ENCODE measurements at places on chromosomes 4 and X.

- no peak for DNase-seq
These were observed 55.1 kb downstream of the NAF1 start for GRCh38 chr4:163111588-163111987.

GRCh38 chrX:20352504-20352903 lies 85.8 kb upstream of the RPS6KA3 start:
- DNase-seq: no peak

- DNase-seq: no peak
These were observed 336.9 kb upstream of the TRAM1L1 start for GRCh38 chr4:117422297-117422696.

- peak; percentile 93 for DNase-seq
These were observed 3.3 kb downstream of the KLF3 start for GRCh38 chr4:38667085-38667893.

- DNase-seq: no peak
These were observed 25.5 kb downstream of the ANAPC4 start for GRCh38 chr4:25402521-25402920.

DNA sequence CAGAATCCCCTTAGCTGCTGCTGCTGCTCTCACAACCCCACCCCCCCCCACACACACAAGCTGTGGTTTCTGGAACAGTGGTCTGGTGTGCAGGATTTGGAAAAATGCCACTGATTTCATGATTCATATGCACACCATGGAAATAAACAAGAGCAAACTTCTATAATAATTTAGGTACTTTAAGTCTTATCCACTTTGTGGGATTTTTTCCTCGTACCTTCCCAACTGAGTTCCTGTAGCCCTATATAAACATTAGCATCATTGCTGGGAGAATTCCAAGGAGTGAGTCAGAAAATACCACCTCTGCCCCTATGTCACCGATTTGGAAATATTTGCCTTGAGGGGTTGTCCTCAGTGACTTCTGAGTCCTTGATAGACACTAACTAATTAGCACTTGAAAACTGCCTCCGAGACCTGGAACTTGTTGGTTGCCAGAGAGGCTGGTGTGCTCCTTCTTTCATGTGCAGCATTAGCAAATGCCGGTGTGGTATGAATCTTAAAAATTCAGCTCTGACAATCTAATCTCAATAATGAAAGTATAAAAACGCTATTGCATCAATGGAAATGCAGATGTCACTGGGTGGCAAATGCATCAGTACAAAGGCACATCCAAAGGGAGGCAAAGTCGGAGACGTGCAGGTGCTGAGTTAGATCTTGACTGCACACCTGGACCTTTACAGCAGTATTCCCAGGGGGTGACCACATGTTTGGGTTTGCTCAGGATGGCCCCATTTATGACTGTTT lies 61.8 kb downstream of the CPE start:
- DNase-seq: no peak

GRCh38 chr4:139625482-139625881 lies 40.1 kb upstream of the MGST2 start:
- no peak for DNase-seq

- DNase-seq: no peak
These were observed 712.4 kb downstream of the IL1RAPL1 start for GRCh38 chrX:29299684-29300083.

DNA sequence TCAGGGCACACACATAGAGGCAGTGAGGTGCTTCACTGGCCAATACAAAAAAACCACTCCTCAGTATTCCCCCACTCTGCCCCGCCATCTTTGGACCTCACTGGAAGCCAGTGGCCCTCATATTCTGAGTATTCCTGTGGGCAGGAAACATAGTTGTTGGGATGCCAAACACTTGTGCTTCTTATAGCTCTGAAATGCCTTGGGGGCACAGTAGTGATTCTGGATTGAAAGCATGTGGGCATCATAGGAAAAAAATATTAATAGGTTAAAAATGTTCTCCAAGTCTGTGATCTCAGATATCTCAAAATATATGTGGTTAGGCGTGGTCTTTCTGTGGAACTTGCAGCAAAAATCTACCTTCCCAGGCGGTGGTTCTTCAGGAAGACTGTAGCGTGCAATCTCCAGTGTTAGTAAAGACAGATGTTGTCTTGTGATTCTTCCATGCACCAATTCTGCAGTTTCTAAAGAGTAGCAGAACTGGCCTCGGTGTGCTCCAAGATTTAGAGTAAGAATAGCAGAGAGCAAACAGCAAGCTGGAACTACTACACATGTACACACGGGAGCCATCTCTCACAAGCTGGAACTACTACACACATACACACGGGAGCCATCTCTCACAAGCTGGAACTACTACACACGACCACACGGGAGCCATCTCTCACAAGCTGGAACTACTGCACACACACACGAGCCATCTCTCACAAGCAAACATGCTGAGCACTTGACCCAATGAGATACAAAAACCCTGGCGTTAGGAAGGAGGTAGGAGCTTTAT lies 8.0 kb upstream of the TENM3 start:
- no peak for DNase-seq

- no peak for DNase-seq
These were observed 88.6 kb downstream of the PALLD start for GRCh38 chr4:168585168-168586091.

DNA sequence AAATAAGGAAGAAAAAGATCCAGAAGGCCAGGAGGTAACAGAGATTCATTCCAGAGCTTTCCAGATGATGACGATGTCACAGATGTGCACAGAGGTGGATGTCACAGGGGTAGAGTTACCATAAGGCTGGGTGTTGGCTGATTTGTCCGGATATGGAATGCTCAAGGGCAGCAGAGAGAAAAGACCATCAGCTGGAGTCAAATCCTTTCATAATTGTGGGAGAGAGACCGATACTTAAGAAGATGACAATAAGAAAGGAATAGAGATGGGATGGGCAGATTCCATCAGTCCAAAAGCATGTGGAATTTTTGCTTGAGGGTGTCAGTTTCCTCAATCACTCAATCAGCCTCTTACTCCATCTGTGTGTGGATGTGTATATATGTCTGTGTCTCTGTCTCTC lies 150.4 kb downstream of the CENPC start:
- peak; percentile 60 for DNase-seq

DNA sequence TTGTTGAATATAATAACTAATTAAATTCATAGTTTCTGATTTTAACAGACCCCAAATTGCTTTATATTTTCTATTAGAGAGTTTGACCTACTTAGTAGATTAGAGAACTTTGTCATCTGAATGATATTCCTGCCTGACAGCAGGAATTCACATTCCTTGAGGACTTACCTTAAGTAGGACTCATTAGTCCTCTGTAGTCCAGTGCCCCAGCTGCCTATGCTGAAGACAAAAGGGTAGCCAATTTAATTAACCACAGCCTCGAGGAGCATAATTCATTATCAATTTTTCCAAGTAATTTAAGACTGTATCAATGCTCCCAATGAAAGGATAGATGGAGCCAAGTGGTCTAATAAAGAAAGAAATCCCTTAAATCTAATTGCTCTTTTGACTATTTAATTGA lies 1405.0 kb upstream of the IGFBP7 start:
- DNase-seq: no peak

DNA sequence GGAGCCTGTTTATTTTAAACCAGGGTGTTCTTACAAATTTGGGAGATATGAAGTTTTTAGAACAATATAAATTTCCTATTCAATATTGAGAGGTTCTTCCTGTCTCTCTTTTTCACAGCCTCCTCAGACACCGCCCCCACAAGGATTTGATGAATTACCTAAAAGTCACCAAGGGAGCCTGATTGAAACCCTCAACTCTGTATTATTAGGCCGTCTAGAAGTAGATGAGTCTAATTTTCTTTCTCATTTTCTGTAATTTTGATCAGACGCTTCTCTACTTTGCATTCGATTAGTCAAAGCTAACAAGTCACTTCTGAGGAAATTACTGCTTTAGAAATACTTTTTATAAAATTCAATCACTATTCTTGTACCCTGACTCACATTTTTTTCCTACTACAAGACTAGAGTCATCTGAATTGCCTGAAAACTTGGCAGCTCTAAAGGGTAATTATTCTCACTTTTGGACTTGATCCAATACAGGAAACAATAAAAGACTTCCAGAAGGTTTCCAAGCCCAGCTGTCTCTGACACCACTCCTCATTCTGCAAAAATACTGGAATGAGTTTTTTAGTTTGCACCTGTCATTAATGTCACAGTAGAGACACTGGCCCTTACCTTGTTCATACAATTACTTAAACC lies 111.2 kb downstream of the ELOVL6 start:
- DNase-seq: peak; percentile 71

DNA sequence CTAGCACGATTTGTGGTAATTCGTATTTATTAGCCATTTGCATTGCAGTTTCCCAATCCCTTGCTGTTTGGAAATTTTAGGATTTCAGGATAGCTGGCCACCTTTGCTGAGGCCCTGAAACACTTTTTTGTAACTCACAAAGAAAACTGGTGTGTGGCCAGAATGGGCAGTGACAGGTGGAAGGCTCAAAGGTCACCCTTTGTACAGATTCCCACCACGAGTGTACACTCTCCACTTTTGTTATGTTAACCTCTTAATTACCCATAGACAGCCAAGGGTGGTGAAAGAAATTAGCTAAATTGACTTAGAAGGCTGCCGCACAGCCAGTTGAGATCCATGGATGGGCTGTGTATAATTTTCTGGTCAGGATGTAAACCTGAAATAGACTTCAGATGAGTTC lies 109.7 kb upstream of the ARX start:
- peak; percentile 38 for DNase-seq
